ENCODE measurements at places on chromosomes 2 and 18.

DNA sequence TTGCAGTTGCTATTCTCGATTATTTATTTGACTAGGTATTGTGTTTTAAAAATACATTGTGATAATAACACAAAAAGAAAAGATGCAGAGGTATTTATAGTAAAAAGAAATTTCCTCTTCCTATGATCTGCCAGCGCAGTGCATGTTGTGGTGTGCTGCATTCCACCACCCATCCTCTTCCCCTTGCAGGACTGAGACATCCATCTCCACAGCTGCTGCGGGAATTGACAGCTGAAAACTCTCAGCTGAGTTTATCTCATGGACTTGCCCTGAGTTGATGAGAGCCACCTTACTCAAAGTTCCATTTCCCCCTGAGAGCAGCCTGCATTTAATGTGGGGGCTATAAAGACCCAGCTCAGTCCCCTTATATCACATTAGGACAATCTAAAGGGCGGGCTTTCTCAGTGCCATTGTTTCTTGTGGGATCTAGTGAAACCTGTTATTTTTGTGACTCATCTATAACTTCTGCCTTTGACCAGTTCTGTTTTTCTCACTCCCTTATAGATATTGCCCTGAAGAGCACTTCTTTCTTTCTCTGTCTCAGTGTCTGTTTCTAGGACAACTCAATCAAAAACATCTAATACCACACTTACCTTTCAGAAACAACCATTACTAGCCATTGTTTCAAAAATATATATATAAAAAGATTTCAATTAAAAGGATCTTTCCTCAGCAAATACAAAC is 698.5 kb downstream of the NR4A2 start:
- DNase-seq: no peak

- no peak for DNase-seq
Observed at GRCh38 chr2:227118353-227118752, 45.7 kb downstream of the COL4A4 start.

DNA sequence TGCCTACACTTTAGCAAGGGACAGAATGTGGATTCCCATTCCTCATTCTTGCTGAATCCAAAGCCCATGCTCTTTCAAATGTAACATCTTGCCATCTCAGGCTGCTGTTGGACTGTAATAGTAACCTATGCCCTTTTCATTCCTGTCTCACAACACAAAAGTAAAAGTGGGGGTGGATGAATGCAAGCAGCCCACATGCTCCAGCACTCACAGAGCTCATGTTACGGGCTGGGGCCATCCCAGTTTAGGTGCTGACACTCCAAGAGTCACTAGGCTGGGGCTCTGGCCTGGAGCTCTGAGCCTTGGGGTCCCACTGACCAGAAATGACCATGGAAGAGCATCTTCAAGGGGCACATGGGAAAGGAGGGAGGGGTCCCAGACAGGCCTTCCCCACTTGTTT is 47.6 kb downstream of the CCBE1 start:
- DNase-seq: no peak

DNA sequence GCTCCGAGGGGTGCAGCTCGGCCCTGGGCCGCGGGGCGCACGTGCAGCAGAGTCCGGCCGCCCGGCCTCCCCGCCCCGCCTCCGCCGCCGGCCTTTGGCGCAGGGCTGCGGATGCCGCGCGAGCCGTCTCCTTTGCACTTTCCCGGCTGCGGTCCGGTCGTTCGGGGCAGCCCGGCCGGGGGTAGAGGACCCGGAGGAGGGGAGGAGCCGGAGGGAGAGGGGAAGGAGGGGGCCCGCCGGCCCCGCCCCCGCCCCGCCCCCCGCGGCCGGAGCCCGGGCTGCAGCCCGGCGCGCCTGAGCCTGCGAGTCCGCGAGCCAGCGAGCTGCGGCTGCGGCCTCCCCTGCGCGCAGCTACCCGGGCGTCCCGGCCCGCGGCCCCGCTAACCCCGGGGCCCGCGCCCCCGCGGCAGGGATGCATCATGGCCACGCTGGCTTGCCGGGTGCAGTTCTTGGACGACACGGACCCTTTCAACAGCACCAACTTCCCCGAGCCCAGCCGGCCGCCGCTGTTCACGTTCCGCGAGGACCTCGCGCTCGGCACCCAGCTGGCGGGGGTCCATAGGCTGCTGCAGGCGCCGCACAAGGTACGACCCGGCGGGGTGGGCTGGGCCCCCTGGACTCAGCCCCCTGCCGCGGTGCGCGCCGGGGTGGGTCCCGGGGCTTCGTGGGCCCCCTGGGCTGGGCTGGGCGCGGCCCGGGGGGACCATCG is at the start of gene FHOD3:
Gene FHOD3, plus strand, starts transcription at position 297 of the 709 bp plus-strand sequence. Its CDS starts 123 bp downstream, at position 420.
- DNase-seq: peak; percentile 85

- no peak for DNase-seq
Observed at GRCh38 chr18:61173554-61173953, 159.7 kb upstream of the CDH20 start.

GRCh38 chr2:237665713-237666143 is 38.3 kb downstream of the LRRFIP1 start:
- no peak for DNase-seq

- no peak for DNase-seq
Observed at GRCh38 chr18:49227441-49228165, 232.8 kb downstream of the DYM start.

DNA sequence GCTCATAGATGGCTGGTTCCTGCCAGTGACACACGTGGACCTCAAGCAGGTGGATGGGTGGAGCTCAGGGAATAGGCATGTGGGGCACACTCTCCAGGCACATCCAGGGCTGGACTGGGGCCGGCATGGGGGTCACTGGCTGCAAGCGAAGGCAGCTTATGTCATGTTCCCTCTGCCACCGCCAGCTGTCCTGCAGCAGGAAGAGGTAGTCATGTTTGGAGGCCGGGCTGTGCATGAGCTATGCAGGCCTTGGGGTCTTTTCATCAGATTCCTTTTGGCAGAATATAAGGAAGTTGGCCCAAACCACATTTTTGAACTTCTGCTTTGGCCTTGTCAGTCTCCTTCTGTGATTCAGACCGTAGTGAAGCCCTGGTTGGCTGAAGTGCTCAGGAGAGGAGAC is 61.5 kb downstream of the AGAP1 start:
- no peak for DNase-seq

DNA sequence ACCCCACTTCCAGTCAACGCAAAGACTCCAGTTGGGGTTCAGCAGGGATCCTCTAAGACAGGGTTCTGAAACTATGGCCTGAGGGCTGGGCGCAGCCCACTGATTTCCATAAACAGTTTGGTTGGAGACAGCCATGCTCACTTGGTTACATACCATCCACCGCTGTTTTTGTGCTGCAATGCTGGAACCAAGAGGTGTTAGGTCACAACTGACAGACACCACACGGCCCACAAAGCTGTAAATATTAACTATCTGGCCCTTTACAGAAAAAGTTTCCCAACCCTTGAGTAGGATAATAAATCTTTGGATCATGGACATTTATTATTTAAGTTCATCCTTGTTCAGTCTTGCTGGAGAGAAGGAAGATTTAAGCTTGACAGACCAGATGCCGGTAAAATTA is 8.4 kb upstream of the CD226 start:
- no peak for DNase-seq

DNA sequence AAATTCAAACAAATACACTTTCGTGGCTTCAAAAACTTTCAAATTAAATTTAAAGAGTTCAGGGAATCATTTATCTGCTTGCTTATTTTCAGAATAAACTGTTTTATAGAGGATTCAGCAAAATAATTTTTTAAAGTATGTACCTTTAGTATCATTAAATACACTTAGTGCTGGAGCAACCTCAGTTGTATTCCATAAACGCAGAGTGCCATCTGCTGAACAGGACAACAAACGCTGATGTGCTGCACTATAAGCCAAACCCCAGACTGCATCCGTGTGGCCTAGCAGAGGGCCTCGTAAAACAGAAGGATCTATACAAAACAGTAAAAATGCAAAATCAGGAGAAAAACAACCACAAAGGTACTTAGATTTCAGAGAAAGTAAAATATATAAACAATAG is 108.6 kb downstream of the STRN start:
- DNase-seq: no peak

GRCh38 chr18:35971661-35972196 is 750 bp upstream of the RMP24 start:
- DNase-seq: peak; percentile 18

- no peak for DNase-seq
Observed at GRCh38 chr18:35436076-35436649, 59.0 kb upstream of the ZNF396 start.

- no peak for DNase-seq
Observed at GRCh38 chr2:29343830-29344229, 228.6 kb downstream of the CLIP4 start.

DNA sequence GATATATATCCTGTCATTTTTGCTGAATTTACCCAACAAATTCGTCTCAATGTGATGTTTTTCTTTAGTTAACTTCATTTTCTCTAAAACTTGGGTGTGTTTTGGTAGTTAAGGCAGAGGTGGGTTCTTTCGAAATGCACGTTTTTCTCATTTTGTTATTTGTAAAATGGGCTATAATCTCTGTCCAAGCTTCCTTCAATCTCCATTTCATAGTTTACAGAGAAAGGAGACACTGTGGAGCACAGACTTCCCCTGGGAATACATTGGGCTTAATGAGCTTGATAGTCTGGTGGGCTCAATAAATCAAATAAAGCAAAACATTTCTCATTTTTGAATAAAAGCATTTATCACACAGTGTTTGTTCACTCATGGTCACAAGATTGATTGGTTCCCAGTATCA is 145.1 kb downstream of the AGPS start:
- no peak for DNase-seq

- DNase-seq: peak; percentile 68
Observed at GRCh38 chr18:76494231-76495005, 624 bp downstream of the ZNF516 start.

DNA sequence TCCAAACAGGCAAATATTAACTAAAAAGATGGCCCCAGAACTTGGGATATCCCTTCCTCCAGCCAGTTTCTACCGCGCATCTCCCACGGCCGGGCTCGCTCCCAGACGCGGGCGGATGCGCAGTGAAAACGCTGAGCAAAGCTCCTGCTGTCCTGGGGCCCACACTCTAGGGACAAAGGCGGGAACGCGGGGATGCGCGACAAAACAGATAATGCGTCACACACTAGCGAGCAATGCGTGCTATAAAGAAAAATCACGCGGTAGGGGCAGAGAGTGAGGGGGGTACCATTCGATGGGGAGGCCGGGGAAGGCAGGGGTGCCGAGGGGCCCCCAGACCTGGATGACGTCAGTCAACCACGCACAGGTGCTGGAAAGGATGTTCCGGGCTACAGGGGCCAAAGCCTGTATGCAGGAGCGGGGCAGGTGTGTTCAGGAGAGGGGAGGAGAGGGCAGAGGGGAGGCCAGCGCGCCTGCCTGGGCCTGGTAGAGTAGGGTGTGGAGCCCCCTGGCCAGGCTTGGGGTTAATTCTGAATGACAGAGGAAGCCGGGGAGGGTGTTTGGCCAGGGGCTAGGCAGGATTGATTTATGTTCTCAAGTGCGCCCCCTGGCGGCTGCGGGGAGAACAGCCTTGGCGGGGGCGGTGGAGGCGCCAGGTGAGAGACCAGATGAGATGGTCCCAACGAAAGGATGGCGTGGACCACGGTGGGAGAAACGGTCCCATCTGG is 14.9 kb upstream of the ITM2C start:
- DNase-seq: no peak

DNA sequence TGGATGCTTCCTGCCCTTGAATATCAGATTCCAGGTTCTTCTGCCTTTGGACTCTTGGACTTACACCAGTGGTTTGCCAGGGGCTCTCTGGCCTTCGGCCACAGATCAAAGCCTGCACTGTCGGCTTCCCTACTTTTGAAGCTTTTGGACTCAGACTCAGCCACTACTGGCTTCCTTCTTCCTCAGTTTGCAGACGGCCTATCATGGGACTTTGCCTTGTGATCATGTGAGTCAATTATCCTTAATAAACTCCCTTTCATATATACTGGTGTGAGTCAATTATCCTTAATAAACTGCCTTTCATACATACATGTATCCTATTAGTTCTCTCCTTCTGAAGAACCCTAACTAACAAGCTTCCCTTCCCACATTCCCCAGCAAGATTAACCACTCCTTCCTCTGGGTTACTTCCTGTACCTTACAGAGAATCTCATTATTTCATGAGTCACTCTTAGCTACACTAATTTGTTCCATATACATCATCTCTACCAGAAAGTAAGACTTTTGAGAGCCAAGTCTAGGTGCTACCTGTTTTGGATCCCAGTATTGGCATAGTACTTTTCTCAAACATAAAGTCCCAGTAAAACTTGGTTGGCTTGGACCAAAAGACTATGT is 31.3 kb upstream of the LRATD1 start:
- DNase-seq: no peak

DNA sequence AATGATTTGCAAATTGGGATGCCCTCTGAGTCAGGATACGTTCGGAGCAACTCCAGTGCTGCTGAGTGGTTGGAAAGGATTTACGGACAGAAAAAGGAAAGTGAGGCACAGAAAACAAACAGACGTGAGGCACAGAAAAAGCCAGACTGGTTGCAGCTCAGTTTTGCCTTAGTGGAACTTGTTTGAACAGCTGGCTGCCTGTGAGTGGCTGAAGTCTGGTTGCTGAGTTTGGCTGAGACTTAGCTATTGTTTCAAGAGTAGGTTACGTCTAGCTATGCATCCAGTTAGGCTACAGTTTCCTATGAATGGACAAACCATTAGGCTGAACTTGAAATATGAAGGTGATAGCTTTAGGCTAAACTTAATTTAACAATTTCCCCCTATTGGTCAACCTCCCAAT is 256.6 kb downstream of the VAPA start:
- DNase-seq: no peak

DNA sequence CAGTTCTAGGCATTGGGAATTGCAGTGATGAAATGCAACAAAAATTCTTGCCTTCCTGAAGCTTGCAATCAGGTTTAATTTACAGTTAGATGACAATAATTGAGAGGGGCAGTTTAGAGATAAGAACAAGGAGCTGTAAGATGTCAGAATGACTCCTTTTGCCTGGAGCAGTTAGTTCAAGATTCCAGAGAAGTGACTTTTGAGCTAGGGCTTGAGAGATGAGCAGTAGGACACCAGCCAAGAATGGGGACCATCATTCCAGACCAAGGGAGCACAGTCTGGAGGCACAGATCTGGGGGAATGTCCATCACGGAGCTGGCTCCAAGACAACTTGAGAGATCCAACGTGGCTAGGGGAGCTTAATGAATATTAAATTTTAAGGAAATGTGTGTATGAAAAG is 26.8 kb downstream of the CACNB4 start:
- DNase-seq: no peak

- no peak for DNase-seq
Observed at GRCh38 chr18:8724452-8724851, 19.1 kb downstream of the MTCL1 start.

- DNase-seq: no peak
Observed at GRCh38 chr18:75309564-75309963, 99.0 kb downstream of the TSHZ1 start.

All from ovary (tissue), 10 donors.